ENCODE measurements at places on chromosomes 11 and 22.

DNA sequence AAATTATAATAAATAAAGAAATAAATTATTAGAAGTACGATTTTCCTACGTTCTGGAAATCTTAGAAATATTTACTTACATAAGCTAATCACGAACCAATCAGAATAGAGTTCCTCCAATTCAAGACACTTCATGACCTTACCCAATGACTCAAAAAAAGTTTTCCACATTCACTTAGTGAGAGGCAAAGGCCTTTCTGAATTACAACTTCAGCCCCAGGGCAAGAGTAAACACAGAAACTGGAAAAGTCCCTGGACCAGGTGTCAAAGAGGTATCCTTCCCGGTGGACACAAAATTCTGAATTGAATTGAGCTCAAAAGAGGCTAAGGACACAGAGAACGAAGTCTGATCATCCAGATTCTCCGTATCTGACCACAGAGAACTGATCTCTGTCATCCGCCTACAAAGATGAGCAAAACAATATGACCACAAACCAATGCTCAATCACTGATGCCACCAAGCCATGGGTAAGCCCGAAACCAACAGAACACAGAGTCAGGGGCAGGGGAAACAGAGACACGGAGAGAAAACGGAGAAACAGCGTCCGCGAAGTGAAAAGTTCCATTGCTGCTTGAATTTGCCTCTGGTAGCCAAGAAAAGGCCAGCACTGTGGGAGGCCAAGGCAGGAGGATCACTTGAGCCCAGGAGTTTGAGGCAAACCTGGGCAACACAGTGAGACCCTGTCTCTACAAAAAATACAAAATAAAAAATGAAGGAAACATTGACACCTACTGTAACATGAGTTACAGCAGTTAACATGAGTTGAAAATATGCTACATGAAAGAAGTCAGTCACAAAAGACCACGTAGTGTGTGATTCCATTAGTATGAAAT lies 6.8 kb downstream of the BID start:
- peak; percentile 67 for DNase-seq

DNA sequence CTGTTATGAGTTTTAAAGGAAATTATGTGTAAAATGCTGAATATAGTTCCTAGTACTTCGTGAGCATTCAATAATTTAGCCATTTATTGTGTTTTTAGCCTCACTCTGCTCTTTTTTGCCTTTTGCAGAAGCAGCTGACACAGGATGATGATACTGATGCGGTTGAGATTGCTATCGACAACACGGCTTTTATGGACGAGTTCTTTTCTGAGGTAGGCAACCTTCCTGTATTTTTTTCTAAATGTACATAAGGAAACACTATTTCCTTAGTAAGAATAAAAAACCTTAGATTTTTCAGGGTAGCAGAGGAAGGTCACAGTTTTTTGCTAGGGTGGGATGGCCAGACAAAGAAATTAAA lies 17.9 kb downstream of the STX3 start:
- DNase-seq = no peak

GRCh38 chr11:2317354-2318050 lies 15.7 kb downstream of the TSPAN32 start:
- no peak for DNase-seq

- DNase-seq = no peak
Observed at GRCh38 chr11:117878939-117879475, 2.5 kb upstream of the FXYD6 start.

DNA sequence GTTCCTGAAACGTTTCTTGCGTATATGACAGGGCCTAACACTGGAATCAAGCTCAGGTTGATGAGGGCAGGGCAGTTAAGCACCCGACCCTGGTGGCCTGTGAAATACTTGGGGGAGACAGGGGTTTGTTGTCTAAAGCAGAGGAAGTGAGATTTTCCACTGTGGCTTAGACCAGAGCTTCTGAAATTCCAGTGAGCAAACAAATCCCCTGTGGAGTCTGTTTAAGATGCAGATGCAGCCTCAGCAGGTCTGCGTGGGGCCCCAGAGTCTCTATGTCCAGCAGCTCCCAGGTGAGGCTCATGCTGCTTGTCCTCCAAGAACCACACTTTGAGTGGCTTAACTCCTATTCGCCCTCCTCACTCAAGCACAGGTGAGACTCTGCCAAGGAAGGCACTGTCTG lies 39.1 kb upstream of the PRAME start:
- no peak for DNase-seq

DNA sequence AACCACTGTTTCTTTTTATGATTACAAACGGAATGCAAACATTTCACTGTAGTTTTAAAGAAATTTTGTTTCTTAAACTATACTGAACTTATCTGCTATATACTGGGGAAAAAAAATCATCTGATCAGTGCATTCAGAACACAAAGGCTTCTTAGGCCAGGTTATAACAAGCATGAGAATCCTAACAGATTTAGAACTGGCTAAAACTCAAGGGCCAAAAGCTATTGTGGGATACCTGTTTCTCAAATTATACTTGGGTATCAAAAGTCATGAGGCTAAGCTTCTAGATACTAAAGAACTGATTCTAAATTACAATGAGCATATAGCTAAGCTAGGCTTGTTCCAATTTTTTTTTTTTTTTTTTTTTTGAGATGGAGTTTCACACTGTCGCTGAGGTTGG lies 29.7 kb upstream of the CHRNA10 start:
- DNase-seq = no peak

GRCh38 chr11:132048040-132048439 lies 677.6 kb downstream of the NTM start:
- DNase-seq = no peak

DNA sequence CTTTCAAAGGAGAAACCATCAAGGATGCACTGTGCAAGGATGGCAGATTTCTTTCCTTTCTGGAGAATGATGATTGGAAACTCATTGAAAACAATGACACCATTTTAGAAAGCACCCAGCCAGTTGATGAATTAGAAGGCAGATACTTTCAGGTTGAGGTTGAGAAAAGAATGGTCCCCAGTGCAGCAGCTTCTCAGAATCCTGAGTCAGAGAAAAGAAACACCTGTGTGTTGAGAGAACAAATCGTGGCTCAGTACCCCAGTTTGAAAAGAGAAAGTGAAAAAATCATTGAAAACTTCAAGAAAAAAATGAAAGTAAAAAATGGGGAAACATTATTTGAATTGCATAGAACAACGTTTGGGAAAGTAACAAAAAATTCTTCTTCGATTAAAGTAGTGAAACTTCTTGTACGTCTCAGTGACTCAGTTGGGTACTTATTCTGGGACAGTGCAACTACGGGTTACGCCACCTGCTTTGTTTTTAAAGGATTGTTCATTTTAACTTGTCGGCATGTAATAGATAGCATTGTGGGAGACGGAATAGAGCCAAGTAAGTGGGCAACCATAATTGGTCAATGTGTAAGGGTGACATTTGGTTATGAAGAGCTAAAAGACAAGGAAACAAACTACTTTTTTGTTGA lies 9.8 kb downstream of the FAM111A start:
- no peak for DNase-seq

DNA sequence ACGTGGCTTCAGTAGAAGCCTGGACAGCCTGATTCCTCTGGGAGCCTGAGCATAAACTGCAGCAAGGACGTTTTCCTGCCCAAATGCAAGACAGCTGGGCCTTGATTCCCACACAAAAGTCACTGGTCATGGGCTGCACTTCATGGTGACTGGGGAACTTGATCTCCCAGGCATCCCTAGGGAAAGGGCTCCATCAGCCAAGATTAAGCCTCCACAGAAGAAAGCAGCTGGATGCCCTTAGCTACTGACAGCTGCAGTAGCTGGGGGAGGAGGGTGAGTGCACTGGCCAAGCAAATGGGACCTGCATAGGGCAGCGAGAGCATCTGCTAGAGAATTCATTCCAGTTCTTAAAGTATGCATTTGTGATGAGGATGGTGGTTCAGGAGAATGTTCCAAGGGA lies 267.4 kb upstream of the ISX start:
- no peak for DNase-seq

DNA sequence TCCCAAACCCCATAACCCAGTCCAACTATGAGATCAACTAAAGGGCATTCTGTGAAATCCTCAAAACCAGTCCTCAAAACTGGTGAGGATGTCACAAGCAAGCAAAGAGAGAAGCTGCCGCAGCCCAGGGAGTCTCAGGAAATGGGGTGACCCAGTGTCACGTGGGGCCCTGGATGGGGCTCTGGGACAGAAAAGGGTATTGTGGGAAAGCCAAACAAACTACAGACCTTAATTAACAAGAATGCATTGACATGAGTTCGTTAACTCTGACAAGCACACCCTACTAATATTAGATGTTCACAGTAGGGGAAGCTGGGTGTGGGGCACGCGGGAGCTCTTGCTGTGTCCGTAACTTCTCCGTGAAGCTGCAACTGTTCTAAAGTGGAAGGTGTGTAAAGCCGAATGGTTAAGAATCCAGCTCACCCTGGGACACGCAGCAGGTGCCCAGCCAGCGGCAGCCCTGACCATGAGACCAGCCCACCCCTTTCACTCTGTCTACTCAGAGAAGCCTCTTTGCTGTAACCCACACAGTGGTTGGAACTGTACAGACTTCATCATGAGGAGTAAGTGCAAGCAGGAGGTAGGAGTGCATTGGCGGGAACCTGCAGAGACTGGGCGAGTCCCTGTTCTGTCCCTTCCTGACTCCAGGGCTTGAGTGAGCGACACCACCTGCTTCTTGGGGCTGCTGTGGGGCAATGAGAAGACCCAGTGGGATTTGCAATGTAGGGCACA lies 17.9 kb downstream of the LINC01488 start:
- DNase-seq = no peak

- no peak for DNase-seq
Observed at GRCh38 chr11:27075192-27075591, 34.6 kb downstream of the BBOX1 start.

GRCh38 chr11:92759571-92760214 lies 209.8 kb upstream of the MTNR1B start:
- DNase-seq = no peak

- no peak for DNase-seq
Observed at GRCh38 chr22:41092847-41093411, 537 bp downstream of the EP300 start.

DNA sequence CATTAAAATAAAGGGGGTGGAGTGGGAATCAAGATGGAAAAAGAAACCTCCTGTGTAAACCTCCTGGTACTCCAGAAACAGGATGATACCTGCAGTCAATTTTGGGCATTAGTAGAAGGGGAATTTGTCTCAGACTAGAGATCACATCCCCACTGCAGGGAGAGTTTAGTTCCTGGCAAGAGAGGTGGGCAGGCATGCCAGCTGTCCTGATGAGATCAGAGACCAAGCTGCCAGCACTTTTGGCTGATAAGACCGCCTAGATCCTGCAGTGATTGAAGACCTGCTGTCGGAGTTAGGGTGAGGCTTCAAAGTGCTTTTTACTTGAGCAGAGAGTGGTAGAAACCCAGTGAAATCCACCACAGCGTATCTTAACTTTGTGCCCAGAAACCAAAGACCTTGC lies 29.7 kb upstream of the NELL1 start:
- no peak for DNase-seq

DNA sequence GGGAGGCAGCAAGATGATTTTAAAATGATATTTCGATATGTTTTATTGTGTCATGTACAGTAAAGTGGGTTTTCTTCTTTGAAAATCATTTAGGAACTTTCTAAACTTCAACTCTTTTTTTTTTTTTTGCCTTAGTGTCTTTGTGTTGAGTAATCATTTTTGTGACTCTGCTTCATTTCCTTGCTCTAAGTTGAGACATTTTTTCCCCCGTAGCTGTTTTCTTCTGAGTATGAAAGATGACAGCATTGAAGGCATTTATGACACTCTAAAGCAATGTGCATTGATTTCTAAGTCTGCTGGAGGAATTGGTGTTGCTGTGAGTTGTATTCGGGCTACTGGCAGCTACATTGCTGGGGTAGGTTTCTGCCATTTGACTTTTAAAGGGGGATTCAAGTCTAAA lies 23.5 kb downstream of the RRM1 start:
- no peak for DNase-seq

- DNase-seq = peak; percentile 72
Observed at GRCh38 chr22:37674951-37675929, at the start of gene LGALS1. TSS of gene LGALS1 (plus strand) at chr22:37675636. CDS start at chr22:37675703, 67 bp downstream.

DNA sequence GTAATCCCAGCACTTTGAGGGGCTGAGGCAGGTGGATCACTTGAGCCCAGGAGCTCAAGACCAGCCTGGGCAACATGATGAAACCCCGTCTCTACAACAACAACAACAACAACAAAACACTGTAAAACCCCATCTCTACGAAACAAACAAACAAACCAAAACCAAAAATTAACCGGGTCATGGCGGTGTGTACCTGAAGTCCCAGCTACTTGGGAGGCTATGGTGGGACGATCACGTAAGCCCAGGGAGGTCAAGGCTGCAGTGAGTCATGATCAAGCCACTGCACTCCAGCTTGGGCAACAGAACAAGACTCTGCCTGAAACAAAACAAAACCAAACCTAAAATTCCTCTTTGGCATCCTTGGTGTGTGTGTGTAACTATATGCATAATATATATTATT lies 7.0 kb upstream of the POLA2 start:
- DNase-seq = no peak

DNA sequence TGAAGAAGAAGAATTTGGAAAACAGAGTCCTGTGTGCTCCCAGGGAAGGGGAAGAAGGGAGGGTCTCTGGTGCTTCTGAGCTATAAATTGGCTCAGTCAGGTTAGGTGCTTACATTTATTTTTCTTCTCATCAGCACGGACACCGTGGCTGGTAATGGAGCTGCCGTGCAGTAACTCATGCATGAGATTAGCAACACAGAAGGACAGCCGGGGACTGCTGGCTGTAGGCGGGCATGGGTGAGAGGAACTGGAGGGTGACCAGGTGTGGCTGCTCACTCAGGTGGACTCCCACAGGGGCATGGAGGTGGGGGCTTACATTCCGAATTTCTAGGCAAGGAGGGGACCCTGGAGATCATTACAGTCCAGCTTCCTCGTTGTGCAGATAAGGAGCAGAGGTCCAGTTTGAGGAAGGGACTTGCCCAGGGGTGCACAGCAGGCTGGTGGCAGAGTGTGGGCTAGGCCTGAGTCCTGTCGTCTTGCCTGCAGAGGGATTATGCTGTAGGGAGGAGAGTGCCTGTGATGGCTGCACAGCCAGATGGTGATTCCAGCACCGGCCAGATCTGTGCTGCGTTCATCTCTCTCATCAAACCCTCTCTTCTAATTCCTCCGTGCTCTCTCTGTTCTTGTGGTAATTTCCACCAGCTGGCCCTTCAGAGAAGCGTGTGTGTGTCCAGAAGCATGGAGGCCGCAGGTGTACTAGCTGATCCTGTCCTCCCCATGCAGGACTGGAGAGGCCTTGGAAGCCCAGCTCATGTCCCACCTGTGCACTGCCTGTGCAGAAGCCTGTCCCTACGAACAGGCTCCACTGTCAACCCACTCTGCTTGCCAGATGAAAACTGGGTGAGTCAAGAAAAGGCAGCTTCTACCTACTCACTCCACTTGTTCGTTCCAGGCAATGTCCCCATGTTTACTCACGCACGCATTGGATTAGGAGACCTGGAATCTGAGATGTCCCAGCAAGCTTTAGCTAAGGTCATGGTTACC lies 78.9 kb downstream of the NTM start:
- DNase-seq = no peak

DNA sequence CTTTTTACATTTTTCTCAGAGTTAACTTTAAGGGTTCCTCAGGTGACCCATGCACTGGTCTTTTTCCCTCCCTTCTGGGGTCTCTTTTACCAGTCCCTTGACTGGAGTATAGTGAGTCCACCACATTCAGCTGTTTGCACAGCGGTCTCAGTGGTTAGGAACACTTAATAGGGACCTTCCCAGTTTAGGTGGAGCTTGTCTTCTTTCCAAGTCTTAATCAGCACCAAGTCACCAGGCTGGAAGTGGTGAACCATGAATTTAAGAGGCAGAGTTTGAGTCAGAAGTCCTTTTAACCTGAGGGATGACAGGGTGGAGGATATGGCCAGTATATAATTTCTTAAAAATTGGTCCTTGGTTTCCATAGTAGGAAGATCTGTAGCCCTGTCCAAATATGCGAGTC lies 349.7 kb upstream of the MPPED2 start:
- no peak for DNase-seq

GRCh38 chr11:126459691-126460281 lies 104.3 kb downstream of the ST3GAL4 start:
- DNase-seq = no peak

Measured in CD4-positive, alpha-beta T cell treated with Interleukin-4 for 1 hour (primary cell).